ENCODE measurements at places on chromosomes 12 and 14.

GRCh38 chr14:89415159-89415558 lies 1.9 kb downstream of the FOXN3 start:
- no peak for DNase-seq

DNA sequence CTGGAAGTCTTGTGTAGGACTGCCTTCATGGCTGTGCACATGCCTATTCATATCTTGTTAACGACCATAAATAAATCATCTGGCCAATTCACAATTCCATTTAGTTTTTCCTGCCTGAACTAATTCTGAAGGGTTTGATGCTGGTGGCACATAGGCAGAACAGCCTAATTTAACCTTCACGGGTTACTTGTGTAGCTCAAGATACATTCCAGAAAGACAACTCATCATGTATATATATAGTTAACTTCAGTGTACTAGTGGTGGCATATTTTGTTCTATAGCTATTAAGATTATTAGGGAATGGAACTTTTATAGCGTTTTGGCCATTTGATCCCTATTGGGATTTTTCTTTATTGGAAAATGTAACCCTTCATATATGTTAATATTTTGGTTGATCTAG lies 31.4 kb downstream of the CFAP54 start:
- DNase-seq, result no peak

GRCh38 chr12:70581208-70581607 lies 56.0 kb downstream of the PTPRB start:
- DNase-seq, result no peak

- no peak for DNase-seq
Measured at GRCh38 chr14:59959668-59960067, 39.7 kb downstream of the LRRC9 start.

DNA sequence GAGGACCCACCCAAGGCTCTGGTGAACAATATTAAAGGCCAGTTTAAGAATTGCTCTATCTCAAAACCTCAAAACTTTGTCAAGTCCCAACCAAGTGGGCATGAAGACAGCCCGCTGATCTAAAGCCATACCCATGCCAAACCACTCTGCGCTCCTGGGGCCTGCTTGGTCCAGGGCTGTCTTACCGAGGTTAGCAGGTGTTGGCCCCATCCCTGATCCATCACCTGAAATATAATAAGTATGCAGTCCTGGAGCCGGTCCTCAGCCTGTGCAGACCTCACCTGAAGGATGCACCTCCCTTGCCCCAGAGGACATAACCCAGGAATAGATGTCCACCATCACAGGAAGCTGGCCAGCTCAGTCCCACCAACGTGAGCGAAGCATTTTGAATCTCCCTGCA lies 198.3 kb upstream of the FKBP4 start:
- no peak for DNase-seq

- no peak for DNase-seq
Measured at GRCh38 chr12:49059299-49060171, 1.1 kb downstream of the KMT2D start.

DNA sequence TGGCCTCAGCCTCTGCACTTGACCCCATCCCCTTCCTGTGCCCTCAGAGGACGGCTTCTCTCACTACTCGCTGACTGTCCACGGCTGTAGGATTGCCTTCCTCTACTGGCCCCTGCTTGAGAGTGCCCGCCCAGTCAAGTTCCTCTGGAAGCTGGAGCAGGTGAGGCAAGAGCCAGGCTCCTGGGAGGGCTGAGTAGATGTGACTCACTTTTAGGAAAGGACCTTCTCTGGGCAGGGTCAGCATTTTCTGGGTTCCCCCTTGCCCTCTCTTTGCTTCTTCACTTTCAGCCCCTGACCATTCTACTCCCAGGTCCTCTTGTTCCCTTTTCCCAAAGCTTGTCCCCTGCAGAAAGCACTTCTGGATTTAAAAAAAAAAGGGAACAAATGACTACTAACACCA lies 7.7 kb downstream of the CLSTN3 start:
- no peak for DNase-seq

All from CD4-positive, alpha-beta T cell treated with Interleukin-6 at 100 ng/mL for 8 hours (primary cell).